ENCODE measurements at places on chromosomes 2 and 18. TPM values are rescaled to one million over a fixed set of nuclear protein-coding genes. Genes with fewer than 3 reads are reported as not detected.

GRCh38 chr2:219621935-219622334 lies 5.5 kb upstream of the SLC4A3 start:
- no peak for DNase-seq

GRCh38 chr2:228556717-228557116 lies 375.2 kb upstream of the SPHKAP start:
- no peak for DNase-seq

GRCh38 chr2:86319700-86320580 lies 17.5 kb downstream of the REEP1 start:
- no peak for DNase-seq

GRCh38 chr2:216903470-216903869 lies 43.6 kb upstream of the TNP1 start:
- DNase-seq: no peak

- no peak for DNase-seq
Observed at GRCh38 chr2:152376385-152376784, 41.4 kb downstream of the FMNL2 start.

DNA sequence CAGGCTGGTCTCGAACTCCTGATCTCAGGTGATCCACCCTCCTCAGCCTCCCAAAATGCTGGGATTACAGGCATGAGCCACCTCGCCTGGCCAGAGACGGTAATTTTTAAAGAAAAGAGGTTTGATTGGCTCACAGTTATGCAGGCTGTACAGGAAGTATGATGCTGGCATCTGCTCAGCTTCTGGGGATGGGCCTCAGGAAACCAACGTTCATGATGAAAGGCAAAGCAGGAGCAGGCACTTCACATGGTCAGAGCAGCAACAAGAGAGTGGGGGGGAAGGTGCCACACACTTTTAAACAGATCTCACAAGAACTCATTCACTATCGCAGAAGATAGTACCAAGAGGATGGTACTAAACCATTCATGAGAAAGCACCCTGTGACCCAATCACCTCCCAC lies 38.0 kb upstream of the GPD2 start:
- DNase-seq: no peak

GRCh38 chr2:98907385-98907784 lies 28.6 kb downstream of the CRACDL start:
- DNase-seq: peak; percentile 1

- DNase-seq: no peak
Observed at GRCh38 chr2:18588049-18588448, 1.3 kb downstream of the NT5C1B start.

- DNase-seq: no peak
Observed at GRCh38 chr2:177242121-177242987, 22.2 kb downstream of the NFE2L2 start.

- no peak for DNase-seq
Observed at GRCh38 chr2:113602869-113603466, 24.1 kb upstream of the RABL2A start.

GRCh38 chr18:5787936-5788335 lies 107.4 kb downstream of the TMEM200C start:
- DNase-seq: no peak

DNA sequence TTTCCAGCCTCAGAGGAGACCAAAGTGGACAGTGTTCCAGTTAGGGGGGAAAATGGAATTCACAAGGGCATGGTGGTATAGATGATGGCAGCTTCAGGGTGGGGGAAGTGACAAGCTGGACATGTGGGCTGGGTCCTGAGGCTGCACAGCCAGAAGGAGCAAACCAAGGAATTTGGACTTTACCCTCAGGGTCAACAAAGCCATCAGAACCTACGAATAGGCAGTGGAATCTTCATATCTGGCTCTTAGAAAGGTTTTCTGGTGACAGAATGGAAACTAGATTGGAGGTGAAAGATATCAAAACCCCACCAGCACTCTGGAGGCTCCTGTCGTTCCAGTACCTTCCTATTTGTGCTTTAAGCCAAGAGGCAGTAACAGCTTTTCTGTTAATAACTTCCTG lies 127.1 kb downstream of the SETBP1 start:
- DNase-seq: no peak

- DNase-seq: no peak
Observed at GRCh38 chr2:54559593-54560145, 103.5 kb downstream of the SPTBN1 start.

DNA sequence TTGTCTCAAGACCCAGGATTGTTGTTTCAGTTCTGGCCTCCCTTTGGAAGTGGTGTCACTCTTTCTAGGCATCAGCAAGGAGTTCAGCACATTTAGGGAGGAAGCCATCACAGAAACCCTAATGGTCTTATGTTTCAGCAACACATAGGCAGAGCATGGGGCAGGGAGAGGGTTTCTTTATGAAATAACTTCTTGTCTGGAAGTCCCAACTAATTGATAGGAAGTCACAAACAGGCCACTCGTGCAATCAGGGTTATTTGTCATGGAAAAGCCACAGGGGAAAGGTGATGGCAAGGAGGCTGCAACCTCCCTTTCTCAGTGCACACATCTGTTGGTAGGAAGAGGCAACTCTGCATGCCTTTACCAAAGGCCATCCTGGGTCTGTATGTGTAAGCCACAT lies 103.0 kb downstream of the BCL11A start:
- DNase-seq: no peak

GRCh38 chr18:5772306-5773105 lies 122.8 kb downstream of the TMEM200C start:
- no peak for DNase-seq

GRCh38 chr2:142478206-142478605 lies 347.4 kb upstream of the LRP1B start:
- DNase-seq: no peak

DNA sequence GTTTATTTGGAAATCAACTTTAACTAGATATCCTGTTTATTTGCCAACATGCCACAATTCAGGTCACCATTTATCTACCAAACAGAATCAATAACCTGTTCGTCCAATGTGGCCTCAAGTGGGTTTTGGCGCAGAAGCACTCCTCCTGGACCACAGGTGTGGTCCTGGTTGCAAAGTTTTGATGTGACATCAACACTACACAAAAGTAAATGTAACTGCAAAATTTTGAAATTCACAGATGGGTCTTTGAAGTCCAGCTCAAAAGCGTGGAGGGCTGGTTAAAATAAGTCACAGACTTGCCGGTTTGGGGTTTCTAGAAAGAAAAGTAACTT lies 474 bp upstream of the GCA start:
- DNase-seq: no peak

DNA sequence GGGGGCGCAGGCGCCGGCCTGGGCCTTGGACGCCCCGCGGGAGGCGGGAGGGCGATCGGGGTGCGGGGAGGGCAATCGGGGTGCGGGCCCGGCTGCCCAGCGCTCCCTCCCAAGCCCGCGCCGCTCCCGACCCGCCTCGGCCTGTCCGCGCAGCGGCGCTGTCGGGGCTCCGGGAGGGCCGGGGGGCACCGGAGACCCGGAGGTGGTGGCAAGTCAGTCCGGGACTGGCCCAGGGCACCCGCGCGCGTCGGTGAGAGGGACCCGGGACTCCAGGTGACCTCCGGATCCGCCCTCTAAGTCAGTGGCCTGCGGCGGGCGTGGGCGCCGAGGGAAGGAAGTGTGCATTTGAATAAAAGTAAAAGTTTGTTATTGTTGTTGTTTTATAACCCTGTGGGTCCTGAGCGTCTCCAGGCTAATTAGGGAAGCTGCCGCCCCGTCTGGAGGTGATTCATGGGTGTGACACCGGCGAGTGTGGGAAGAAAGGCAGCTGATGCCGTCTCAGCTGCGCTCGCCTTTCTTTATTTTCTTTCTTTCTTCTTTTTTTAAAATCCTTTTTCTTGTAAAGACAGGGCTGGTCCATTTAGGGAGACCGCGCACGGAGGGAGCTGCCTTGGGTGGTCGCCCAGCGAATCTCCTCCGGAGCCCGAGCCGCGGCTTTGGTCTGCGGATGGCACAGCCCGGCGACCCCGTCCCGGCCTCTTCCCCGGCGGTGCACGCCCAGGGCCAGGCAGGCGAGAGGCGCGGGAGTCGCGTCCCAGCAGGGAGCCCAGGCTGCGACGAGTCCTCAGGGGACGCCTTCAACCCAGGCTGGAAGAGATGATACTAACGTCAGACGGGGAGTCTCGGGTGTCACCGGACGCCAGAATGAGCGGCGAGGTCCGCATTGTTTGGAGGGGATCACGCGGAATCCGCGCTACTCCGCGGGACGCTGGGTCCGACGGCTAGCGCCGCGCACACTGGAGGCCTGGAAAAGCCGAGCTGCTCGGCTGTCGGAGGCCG lies 627 bp upstream of the CRACDL start:
- DNase-seq: no peak

GRCh38 chr2:9707611-9708160 lies 76.9 kb upstream of the YWHAQ start:
- no peak for DNase-seq

- DNase-seq: no peak
Observed at GRCh38 chr2:44166096-44166495, 2.6 kb upstream of the PPM1B start.

DNA sequence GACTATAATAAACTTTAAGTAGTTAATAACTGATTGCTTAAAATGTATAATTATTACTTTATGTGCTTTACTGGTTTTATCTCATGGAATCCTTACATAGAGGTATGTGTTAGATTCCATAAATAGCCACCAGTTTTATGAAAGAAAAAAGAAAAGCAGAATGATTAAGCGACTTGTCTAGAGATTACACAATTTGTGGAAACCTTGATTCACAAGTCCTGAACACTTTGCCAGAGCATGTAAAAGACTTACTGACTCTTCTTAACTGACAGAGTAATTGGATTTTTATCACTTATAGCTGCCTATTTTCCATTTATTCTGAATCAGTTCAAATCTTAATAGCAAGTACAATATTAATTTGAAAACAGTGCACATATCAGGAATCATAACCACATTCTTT lies 448.7 kb upstream of the NETO1 start:
- no peak for DNase-seq

- no peak for DNase-seq
Observed at GRCh38 chr2:168322325-168323007, 75.1 kb upstream of the STK39 start.

- DNase-seq: no peak
Observed at GRCh38 chr2:30631051-30631671, 176.1 kb downstream of the CAPN13 start.

GRCh38 chr2:133977405-133977804 lies 276.5 kb upstream of the MGAT5 start:
- DNase-seq: no peak

- DNase-seq: no peak
Observed at GRCh38 chr2:48122166-48122565, 215.9 kb upstream of the FBXO11 start.

- DNase-seq: no peak
Observed at GRCh38 chr18:70322928-70323327, 34.1 kb downstream of the SOCS6 start.

The MALL gene
- total RNA-seq: 31.6 TPM

The TMEM169 gene
- 0.21 TPM for total RNA-seq

The ACVR1C gene
- 0.81 TPM for total RNA-seq

The HOXD11 gene
- 1.2 TPM for total RNA-seq

The PAIP2B gene
- 11.6 TPM for total RNA-seq

The GAREM1 gene
- total RNA-seq: 26.8 TPM

The HOXD8 gene
- total RNA-seq: 41.7 TPM

The CFC1 gene
- total RNA-seq: not detected

The TMEM37 gene
- 2.2 TPM for total RNA-seq

The AMER3 gene
- not detected for total RNA-seq

The SPP2 gene
- not detected for total RNA-seq

The VWC2L gene
- not detected for total RNA-seq

The ASTL gene
- not detected for total RNA-seq

Data from ureter (tissue), 1 donor.